ENCODE measurements at places on chromosomes 12 and 14.
A peak's percentile ranks its signal among the peaks of the same experiment; 100 is the strongest.

DNA sequence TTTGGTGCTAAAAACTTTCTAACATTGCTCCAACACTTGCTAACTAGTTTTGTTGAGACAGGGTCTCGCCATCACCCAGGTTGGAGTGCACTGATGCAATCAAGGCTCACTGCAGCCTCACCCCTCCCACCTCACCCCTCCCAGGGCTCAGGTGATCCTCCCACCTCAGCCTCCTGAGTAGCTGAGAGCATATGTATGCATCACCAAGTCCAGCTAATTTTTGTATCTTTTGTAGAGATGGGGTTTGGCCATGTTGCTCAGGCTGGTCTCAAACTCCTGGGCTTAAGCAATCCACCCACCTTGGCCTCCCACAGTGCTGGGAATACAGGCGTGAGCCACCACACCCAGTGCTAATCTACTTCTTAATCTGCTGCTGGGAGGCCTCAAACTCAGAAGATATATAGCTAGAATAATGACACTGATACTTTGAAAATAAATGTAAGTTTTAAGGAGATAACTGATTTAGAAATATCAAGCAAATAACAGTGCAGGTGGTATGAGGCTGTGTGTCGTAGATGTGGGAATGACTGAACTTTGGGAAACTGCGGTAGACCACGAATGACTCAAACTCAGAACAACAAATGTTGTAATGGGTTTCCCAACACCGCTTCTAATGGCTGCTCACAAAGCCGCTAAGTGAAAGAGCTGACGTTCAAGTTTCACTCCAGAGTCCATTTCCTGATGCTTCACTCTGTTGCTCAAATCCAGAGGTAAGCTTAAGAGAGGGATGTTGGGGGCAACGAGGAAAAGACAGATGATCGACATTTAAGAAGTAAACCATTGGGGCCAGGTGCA, 10.0 kb downstream of the TMCC3 start:
- no peak for DNase-seq

GRCh38 chr14:75822522-75823141, 159.2 kb downstream of the TGFB3 start:
- DNase-seq, result peak; percentile 85

DNA sequence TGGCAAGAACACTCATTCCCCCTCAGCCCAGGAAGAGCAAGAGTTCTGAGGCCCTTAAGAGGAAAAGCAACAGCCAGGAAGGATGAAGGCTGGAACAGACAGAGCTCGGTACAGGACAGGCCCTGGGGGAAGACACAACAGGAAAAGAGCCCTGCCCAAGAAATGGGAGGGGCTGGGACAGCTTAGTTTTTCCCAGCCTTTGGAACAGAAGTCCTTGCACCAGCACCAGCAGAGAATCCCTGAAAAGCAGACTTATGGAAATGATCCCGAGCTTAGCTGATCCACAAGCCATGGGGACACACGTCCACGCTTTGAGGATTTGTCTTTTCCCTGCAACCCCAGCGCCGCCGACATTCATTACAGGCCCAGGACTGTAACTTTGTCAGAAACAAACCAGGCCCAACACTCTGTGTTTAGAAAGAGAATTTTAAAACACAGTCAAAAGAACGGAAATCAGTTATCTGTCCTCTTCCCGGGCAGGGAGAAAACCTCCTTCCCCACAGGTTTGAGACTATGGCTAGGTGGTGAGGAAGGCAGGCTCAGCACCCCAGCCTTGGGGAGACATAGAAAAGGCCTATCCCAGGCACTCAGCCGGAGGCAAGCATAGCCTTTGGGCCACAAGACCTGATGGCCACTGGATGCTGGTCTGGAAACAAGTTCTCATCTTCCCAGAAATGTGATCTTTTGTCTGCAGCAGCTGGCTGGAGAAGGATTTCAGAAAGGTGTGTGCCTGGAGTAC, 4.0 kb upstream of the AVIL start:
- DNase-seq, result no peak

DNA sequence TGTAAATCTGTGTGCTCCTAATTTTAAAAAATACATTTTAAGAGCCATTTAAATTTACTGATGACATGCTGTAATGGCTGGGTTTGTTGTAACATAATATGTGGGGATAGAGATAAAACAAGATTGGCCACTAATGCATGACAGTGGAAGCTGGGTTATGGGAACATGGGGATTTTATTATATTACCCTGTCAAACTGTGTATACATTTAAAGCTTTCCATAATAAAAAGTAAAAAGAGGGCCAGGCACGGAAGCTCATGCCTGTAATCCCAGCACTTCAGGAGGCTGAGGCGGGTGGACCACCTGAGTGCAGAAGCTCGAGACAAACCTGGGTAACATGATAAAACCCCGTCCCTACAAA, 9.1 kb downstream of the TMEM233 start:
- no peak for DNase-seq

DNA sequence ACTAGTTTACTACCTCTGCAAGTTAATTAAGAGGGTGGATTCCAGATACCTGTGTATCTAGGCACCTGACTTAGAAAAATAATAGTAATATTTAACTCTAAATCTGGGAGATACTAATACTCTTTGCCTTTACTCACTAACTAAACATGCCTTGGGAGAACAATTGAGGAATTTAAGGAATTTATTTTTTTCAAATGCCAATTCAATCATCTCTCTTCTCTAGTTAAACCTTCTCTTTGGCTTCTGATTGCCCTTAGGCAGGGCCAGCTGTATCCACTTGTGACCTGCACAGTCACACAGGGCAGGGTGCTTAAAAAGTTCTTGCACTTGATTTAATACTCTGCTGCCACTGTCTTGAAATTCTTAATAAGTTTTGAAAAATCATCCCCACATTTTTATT, 142.4 kb downstream of the PLCZ1 start:
- no peak for DNase-seq

GRCh38 chr12:230925-231671, 17.1 kb upstream of the SLC6A12 start:
- no peak for DNase-seq

DNA sequence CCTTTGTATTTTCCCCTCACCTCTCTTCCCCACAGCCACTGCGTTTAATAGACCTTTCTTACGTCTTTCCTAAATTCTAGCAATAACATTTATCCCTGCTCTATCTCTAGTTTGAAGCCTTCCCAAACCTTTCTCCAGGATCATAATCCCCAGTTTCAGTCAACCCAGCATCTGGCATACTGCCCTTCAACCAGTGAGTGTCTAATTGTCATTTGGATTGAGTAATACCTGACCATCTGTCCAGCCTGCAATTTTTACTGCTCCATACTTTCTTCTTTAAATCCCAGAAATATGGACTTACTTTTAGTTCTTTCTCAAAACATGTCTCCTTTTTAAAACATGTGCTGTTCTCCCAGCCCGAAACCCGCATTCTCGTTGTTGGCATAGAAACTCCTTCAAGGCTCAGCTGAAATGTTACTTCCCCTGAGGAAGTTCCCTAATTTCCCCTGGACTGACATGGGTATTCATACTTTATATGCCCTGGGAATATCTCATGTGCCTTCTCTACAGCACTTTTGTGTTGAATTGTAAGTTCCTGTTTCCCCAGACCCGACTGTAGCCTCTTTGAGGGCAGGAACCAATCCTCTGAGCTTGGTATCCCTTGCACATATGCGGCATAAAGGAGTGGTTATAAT, 65.1 kb upstream of the ETV6 start:
- DNase-seq, result no peak

- DNase-seq, result no peak
These were observed 8.7 kb downstream of the WNT1 start for GRCh38 chr12:48986720-48987291.

- DNase-seq, result peak; percentile 56
These were observed 146.2 kb downstream of the DACT1 start for GRCh38 chr14:58783792-58784511.

GRCh38 chr12:1562813-1563407, 31.5 kb downstream of the FBXL14 start:
- DNase-seq, result peak; percentile 73

GRCh38 chr14:54676812-54677708, 110.1 kb downstream of the SAMD4A start:
- peak; percentile 97 for DNase-seq

DNA sequence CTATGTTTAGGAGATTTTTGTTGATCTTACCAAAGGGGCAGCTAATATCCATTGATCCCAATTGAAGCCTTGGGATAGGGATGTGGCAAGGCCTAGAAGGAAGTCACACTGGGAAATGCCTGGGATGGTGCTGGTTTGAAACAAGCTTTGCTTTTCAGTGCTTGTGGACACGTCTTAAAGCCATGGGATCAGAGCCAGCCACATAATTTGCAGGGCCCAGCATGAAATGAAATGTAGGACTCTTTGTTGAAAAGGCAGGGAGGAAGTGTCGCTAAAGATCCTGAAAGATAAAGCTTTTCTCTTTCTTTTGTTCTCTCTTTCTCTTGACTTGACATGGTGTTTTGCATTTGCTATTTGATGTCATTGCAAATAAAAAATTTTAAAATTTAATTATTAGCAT, 5.0 kb downstream of the TTC9 start:
- no peak for DNase-seq

- DNase-seq, result no peak
These were observed 69.7 kb downstream of the WDR20 start for GRCh38 chr14:102209224-102209966.

GRCh38 chr14:68015356-68016254, 196.0 kb downstream of the RAD51B start:
- no peak for DNase-seq

DNA sequence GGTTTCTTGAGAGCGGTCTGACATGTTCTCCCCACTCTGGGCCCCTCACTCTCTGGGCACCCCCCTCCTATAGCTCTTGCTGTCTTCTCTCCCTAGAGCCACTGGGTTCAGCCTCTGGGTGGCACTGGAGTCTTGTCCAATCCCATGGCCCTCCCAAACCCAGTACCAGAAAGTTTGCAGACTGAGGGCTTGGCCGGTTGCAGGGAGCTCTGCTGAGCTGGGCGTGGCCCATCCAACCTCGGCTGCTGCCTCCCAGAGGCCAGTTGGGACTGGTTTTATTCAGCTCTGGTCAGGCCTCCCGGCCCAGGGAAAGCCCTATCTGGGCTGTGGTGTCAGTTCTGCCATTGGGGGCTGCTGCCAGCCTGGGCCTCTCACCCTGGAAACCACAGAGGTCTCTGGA, 37.9 kb downstream of the ISCA2 start:
- peak; percentile 72 for DNase-seq

- DNase-seq, result no peak
These were observed 4.9 kb downstream of the PLEKHG3 start for GRCh38 chr14:64709126-64709525.

DNA sequence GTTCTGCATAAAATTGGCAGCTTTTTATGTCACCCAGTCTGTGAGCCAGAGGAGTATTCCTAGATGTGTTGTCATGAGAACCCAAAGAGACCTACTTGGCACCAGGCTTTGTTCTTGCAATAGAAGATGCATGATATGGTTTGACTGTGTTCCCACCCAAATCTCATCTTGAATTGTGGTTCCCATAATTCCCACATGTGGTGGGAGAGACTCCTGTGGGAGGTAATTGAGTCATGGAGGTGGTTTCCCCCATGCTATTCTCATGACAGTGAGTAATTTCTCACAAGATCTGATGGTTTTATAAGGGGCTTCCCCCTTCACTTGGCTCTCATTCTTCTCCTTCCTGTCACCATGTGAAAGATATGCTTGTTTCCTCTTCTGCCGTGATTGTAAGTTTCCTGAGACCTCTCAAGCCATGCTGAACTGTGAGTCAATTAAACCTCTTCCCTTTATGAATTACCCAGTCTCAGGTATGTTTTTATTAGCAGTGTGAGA, 572.0 kb upstream of the ATP2B1 start:
- DNase-seq, result peak; percentile 53

GRCh38 chr14:29757188-29757680, 170.4 kb downstream of the PRKD1 start:
- DNase-seq, result no peak

GRCh38 chr12:14290951-14291350, 74.5 kb upstream of the ATF7IP start:
- DNase-seq, result no peak

GRCh38 chr12:55724940-55725309, 3.9 kb downstream of the CD63 start:
- no peak for DNase-seq

GRCh38 chr12:116213885-116214527, 63.5 kb downstream of the MED13L start:
- no peak for DNase-seq

GRCh38 chr14:65237941-65238340, 135.6 kb upstream of the MAX start:
- peak; percentile 28 for DNase-seq

GRCh38 chr14:100383727-100384158, 60.6 kb downstream of the SLC25A47 start:
- DNase-seq, result peak; percentile 53

DNA sequence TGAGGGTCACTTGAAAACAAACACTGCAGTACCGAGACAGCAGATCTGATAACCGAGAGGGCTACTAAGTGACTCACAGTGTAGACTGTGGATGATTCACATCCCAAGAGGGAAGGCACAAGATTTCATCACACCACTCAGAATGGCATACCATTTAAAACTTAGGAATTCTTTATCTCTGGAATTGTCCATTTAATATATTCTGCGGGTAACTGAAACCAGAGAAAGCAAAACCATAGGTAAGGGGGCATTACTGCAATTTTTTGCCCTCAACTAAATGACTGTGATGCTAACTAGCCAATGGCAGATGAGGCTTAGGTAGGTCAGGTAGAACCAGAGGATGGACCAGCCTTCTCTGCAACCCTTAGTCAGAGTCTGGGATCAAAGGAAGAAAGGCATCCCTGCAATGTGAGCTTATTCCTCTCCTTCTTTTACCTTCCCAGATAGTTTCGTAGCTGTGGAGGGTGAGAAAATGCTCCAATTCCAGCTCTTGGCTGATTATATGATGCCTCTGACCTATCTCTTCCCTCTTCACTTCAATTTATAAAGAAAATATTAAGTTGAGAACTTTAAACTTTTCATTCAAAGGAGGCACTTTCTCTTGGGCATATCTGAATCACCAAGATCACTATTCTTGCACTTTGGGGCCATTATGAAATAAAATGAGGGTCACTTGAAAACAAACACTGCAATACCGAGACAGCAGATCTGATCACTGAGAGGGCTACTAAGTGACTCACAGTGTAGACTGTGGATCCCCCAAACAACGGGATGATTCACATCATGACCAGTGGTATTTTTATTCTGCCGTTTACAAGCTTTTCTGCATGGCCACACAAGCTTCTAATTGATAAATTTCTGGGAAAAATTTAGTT, 6.8 kb downstream of the ART4 start:
- DNase-seq, result peak; percentile 91

DNA sequence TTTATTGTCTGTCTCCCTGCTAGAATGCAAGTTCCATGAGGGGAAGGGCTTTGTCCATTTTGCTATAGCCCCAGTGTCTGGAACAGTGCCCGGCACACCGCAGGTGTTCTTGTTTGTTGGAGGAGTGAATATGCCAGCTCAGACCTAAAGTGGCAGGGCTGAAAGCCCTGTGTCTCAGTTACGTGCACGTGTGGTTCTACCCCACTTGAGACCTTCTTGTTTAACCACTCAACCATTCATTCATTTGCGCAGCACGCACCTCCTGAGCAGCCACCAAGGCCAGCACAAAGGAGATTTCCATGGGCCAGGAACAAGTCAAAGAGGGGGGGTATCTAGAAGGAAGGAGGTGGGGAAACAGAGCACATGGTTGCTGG, 338.0 kb upstream of the FKBP4 start:
- DNase-seq, result no peak

Measured in fibroblast of the aortic adventitia (primary cell).